ENCODE measurements at places on chromosomes 2 and 18.

GRCh38 chr2:230347659-230348305 is 20.8 kb downstream of the SP140L start:
- DNase-seq, result peak; percentile 22

- DNase-seq, result no peak
These were observed 280.2 kb downstream of the SP3 start for GRCh38 chr2:173684896-173685459.

GRCh38 chr18:6204476-6204875 is 210.2 kb downstream of the L3MBTL4 start:
- no peak for DNase-seq

DNA sequence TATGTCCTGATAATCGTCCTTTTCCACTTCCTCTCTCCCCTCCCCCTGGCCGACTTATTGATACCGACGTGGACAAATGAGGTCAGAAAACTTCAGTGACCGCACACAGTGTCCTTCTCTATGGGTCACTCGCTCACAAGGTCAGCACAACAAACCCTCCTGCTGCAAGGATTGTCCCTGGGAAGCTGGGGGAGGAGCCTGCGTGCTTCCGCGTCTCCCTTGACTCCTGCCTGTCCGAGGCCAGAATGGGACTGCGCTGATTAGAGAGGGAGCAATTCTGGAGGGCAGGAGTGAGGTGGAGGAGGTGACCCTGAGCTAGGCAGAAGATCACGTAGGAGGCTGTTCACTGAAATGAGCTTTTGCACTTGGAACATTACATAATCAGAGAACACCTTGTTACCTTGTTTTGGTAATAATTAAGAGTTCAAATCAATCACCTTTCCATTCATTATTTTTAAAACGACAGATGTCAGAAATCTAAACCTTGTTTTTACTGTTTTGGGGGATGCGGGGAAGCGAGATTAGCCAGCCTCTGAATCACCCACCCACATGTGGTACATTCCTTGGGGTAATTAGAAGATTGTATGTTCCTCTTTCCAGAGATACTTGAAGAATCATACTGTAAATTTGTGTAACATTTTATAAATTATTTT is 70.6 kb downstream of the CTAGE1 start:
- DNase-seq, result peak; percentile 65

DNA sequence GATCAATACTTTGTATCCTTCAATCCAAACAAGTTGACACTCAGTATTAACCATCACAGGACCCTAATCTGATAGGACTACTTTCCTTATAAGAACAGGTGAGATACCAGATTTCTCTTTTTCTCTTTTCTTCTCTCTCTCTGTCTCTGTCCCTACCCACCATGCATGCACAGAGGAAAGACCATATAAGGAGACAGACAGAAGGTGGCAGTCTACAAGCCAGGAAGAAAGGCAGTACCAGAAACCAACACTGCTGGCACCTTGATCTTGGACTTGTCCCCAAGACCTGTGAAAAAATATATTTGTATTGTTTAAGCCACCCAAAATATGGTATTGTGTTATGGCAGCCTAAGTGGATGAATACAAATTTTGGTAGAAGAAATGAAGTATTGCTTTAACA is 156.2 kb upstream of the KCNH7 start:
- no peak for DNase-seq

- no peak for DNase-seq
These were observed 652.7 kb upstream of the FANCL start for GRCh38 chr2:58893656-58894351.

All from fibroblast of the aortic adventitia (primary cell).